CD4-positive, alpha-beta T cell treated with Interleukin-6 at 100 ng/mL for 8 hours (primary cell): ENCODE measurements at places on chromosomes 2 and 18.

DNA sequence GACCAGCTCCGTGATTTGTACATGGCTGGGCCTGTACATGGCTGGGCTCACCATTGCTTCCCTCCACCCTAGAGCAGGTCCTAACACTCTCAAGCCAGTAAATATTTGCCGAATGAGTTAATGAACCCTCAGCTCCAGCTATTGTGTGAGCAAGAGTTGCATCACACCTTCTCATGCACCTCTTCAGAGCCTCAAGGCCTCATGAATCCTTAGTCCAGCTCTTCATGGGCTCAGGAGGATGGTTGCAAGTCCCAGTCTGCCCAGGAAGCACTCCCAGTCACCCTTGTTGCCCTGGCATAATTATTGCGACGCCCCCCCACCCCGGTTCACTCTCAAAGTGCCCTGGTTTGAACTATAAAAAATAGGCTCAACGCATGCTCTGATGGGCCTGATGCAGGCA, 30.1 kb upstream of the GNAL start:
- DNase-seq: no peak

GRCh38 chr2:138267902-138268254, 233.7 kb upstream of the SPOPL start:
- DNase-seq: no peak

DNA sequence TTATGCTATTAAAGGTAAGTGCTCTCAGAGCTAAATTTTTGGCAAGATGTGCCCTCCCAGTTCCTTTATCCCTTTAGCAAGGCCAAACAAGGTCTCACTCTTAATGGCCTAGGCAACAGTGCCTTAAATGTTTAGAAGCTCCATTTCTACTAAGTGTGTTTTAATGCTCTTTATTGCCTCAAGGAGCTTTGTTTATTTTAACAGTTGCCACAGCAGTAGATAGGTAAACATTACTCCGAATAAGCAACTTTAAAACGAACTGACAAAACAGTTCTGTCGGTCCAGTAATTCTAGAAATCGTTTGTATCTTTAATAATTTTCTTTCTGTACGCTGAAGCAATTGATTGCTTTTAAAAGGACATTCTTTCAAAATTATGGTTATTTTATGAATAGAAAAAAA, 74.5 kb downstream of the PIEZO2 start:
- no peak for DNase-seq

DNA sequence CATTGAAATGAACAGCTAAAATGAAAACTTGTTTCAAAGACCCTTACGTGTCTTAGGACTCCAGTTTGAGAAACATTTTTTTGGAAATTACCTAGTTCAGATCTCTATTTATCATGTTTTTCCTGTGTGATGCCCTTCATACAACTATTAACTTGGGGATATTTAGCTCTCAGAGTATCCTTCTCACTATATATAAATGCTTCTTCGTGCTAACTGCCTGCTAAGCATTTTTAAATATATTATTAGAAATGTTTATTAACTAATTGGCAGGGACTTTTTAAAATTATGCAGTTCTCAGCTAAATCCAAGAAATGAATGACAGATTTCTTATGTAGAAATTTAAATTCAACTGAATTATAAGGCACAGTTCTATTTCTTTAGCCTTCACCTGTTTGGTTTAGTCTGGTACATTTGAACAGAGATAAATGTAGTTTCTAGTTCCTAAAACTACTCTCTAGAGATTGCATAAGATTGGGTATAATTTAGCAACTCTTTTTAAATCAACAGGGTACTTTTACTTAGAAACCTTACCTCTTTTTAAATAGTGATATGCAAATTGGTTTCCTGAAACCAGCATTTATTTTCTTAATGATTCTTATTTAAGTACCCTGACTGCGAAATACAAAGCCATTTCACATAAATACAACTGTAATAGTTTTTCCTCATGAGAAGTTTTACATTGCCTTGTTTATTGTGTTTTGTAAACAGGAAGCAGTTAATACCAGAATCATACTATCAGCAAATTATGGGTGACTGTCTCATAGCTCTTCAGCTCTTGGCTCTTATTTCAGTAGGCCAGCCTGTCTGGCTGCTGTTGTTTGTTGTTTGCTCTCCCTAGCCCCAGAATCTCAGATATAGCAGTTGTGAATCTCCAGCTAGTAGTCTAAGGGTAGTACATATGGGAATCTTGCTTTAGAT, 140.7 kb downstream of the PTRHD1 start:
- DNase-seq: no peak

DNA sequence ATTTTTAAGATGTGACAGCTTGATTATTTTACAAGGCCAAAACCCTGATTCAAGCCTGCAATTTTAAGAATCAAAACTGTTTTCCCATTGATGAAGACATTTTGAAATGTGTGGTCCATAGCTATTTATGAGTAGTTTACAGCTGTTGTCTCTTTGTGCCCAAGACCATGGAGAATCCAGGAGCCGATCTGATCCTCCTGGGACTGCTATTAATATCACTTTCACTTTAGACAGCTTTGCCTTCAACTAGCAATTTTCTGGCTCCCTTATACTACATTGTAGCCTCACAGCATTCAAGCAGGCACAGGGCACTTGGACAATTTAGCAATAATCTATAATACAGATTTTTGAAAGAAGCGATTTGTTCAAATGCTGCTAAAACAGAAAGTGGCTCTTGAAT, 172.9 kb downstream of the SLC8A1 start:
- DNase-seq: no peak

DNA sequence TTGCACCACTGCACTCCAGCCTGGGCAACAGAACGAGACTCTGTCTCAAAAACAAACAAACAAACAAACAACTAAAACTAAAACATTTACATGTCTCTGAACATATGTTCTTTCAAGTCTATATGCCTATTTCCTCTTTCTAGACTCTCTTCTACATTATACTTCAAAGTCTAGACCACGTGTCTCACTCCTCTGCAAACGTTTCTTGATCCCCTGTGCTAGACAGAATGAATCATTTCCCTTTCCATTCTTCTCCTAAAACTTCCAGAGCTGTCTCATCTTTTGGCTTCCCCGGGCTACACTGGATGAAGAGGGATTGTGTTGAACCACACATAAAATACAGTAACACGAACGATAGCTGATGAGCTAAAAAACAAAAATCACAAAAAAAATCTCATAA, 67.1 kb downstream of the BAZ2B start:
- no peak for DNase-seq

DNA sequence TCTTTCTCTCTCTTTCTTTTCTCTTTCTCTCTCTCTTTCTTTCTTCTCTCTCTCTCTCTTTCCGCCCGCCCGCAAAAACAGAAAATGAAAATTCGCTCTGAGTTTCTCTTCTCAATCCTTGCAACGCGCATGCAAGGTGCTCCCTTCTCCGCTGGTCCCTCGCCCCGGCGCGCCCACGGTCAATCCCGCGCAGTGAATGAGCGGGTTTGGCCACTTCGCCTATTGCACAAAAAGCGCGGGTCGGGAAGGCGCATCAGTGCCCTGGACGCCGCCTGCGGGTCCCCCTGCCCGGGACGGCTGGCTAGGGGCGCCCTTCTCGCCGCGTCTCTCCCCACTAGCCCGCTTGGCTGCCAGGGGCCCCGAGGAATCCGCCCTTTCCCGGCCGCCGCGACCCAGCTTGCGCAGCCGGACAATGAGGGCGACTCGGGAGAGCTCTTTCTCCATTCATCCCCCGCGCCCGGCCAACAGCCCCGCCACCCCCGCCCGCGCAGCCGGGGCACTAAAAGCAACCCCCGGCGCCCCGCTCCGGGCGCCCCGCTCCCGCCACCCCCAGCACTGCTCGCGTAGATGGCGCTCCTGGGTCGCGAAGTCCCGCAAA, 706 bp downstream of the LAMA1 start:
- no peak for DNase-seq

DNA sequence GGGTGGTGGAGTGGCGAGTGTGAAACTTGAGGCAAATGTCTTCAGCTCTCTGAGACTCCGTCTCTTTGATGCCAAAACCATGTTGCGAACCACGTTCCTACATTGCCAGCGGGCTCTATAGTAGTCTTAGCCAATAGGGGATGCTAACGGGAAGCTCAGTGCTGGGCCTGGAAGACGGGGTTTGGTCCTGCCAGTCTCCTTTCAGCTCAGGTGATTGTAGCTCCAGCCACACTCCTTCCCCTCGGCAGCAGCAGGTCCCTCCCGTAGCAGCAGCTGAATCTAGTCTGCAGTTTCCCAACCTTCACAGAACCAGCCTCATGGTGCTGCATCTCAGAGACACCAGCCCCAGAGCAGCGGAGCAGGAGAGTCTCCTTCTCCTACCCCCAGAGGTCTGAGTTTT, 109.7 kb downstream of the TFCP2L1 start:
- DNase-seq: no peak

DNA sequence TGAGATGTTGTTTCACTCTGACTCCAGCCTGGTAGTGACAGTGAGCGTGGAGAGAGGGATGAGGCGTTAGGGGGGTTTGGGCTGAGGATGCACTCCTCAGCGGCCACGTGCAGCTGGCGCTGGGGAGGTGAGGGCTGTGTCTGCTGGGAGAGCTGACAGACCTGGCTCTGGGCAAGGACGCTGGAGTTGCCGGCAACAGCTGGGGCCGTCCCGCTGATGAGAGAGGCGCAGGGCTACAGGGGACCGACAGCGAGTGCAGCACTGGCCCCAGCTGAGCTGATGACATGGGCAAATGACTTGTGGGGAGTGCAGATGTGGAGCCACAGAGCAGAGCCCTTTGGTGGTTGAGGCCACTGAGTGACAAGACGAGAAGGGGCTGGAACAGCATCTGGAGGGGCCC, 38.4 kb downstream of the COA5 start:
- DNase-seq: no peak

DNA sequence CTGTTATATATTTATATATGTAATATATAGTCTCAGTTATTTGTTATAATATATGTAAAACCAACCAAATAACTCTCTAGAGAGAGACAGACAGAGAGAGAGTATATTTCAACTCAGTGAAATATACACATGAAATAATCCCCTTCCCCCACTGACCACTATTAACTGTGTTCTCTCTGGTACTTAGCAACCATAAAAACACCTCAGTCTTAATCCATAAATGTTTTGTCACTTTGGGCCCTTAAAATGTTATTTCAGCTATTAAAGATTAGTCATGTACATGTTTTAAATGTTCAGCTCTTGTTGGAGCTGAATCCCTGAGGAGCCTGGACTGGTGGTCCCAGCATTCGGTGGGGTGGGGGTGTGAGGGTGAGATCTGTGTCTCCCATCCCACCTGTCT, 122.2 kb upstream of the MAP3K20 start:
- DNase-seq: no peak

DNA sequence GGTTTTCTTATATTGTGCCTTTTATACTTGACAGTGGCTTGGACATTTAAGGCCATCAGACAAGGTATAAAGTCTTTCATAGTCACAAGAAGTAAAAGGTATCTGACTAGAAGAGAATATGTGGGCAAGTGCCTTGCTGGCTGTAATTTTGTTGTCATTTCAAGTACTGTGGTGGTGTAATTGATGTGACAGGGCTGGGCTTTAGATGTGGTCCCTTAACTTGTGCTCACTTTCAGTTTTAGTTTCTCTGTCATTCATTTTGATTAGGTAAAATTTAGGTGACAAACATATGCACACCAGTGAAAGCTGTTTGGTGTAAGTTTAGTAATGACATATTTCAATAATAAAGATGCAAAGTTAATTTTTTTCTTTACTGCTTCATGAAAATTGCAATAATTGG, 31.2 kb upstream of the TBR1 start:
- DNase-seq: peak; percentile 7

DNA sequence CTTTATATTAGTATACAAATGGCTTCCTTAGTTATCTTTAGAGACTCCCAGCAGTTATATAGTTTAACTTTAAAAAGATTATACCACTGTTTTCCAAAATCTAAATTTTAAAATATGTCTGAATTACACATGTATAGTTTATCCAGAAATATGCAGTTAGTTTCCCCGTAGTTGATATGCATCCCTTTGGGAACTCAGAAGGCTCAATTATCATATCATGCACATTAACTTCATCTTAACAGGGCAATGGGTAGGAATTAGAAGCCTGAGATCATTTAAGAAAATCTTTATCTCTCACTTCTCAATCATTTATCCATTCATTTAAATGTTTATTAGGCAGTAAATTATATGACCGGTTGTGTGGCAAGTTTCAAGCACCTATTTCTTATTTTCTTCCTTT, 27.2 kb downstream of the NLRC4 start:
- no peak for DNase-seq

GRCh38 chr2:39264733-39265132, 21.0 kb upstream of the CDKL4 start:
- no peak for DNase-seq

DNA sequence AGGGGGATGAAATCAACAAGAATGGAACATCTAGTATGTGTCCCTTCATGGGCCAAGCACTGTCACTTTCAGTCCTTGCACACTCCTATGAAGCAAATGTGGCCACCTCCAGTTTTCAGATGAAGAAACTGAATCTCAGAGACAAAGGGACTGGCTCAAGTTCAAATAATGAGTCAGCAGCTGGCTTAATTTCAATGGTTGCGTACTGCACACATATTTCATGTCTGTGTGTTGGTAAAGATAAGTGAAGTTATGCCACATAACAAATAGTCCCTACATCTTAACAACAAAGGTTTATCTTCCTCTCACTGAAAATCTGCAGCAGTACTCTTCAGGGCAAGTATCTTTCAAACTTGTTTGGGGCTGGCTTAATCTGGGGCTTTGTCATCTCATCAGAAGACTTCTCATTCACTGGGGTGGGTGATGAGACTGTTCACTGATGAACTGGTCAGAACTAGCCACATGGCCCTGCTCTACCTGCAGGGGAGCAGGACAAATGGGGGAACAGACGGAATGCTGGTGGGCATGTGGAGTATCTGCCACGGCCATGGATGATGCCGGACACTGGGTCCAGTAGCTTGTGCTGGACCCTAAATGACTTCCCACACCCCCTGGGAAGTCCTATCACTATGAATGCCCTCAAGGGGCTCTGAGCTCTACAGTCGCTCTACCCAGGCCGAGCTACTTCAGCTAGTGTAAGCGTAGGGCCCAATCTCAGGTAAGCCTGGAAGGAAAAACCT, 263.2 kb downstream of the CYP26B1 start:
- DNase-seq: no peak

DNA sequence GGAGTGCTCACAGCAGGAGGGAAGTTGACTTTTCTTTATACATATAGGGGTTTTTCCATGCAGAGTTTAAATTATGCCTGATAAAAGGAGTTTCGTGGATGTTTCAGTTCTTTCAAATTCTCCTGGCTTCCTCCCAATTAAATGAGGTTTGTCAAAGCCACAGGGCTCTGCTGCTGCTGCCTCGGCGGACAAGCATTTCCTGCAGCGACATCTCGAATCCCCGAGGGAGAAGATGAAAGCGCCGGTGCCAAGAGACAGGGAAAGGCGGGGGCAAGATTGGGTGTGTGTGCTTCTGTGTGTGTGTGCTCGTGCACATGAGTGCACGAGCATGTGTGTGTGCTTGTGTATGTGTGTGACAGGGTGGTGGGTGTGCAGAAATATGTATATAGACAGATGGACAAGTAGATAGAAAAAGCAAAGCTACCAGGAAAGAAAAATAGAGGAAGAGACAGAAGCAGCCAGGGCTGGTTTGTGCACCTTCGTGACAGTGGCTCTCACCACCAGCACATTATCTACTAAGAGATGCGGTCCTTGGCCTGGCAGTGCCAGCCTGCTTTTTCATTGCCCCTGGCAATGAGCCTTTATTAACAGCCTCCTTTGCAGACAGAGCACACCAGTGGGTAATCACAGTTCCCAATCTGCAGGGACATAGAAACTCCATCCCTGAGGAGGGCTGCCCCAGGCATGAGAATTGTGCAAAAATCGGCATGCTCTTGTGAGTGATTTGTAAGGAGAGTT, 76.2 kb downstream of the CDK15 start:
- no peak for DNase-seq
